SJSA1 (cell line): ENCODE measurements at places on chromosomes 1 and 21. TPM values are rescaled to one million over a fixed set of nuclear protein-coding genes. Genes with fewer than 3 reads are reported as not detected.

Gene PRKAA2
- 0.05 and 0.13 TPM in 2 replicates for total RNA-seq

DNA sequence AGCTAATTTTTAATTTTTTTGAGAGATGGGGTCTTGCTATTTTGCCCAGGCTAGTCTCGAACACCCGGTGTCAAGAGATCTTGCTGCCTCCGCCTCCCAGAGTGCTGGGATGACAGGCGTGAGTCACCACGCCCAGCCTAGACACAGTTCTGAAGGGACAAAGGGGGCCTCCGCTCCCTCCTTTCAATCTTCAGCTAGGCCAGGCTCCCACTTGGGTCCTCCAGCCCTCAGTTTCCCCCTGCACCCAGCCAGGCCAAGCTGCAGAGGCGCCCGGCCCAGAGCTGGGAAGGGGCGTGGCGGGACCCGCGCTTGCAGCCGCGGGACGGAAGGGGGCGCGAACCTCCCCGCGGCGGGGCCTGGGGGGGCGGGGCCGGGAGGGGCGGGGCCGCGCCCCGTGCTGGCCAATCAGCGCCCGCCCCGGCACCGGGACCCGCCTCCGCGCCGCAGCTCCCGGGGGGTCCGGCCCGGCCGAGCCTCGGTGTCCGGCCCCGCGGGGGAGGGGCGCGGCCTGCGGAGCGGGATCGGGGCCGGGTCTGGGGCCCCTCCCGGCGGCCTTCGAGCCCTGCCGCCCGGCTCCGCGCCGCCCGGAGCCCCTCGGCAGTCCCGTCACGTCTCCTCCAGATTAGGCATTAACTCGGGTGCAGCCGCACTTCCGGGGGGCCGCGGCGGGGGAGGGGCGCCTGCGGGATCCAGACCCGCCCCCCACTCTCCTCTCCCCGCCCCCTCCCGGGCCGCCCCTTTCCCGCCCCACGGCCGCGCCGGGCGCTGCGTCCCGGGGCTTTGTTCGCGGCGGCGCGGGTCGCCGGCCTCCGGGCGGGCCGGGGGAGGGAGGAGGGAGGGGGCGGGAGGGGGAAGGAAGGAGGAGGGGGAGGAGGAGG is 559 bp upstream of the AGRN start:
- peak; percentile 82 for DNase-seq

GRCh38 chr1:23168445-23169194 is at the start of gene LUZP1:
Gene LUZP1 (minus strand): TSS chr1:23168856.
- peak; percentile 93 for DNase-seq

- DNase-seq, result no peak
These were observed 146.8 kb downstream of the CASZ1 start for GRCh38 chr1:10649517-10650201.
